GM12892 (cell line): ENCODE measurements at places on chromosomes 4 and X.

DNA sequence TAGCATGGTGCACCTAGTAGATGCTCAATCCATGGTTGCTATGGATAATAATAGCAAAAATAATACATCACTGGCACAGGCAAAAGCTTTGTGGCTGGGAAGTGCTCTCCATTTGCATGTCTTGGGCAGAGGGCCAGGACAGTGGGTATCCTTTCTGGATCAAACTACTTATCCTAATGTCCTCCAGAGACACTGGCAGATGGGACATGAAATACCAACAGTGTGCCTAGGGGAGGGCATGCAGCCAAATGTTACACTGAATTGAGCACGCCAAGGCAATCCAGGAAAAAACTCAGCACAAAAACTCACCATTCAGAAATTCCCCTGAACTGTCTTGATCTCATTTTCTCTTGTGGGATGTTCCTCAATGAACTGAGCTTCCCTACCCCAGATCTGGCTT, 98.6 kb upstream of the SCML1 start:
- DNase-seq, result no peak

DNA sequence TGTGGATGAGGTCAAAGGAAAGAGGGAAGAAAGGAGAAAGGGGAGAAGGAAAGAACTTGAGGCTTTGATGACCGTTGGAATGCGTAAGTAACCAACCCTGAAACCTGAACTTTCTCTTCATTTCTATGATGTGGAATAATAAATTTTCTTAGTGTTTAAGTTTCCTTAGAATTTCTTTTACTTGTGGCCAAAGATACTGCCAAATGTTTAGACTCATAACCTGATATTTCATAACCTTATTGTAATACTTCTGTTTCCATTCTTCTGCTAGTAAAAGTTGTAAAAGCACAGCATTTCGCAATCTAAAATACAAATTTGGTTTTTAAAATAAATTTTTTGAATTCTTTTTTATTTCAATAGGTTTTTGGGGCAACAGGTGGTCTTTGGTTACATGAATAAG, 258.5 kb upstream of the GIMD1 start:
- DNase-seq, result no peak

DNA sequence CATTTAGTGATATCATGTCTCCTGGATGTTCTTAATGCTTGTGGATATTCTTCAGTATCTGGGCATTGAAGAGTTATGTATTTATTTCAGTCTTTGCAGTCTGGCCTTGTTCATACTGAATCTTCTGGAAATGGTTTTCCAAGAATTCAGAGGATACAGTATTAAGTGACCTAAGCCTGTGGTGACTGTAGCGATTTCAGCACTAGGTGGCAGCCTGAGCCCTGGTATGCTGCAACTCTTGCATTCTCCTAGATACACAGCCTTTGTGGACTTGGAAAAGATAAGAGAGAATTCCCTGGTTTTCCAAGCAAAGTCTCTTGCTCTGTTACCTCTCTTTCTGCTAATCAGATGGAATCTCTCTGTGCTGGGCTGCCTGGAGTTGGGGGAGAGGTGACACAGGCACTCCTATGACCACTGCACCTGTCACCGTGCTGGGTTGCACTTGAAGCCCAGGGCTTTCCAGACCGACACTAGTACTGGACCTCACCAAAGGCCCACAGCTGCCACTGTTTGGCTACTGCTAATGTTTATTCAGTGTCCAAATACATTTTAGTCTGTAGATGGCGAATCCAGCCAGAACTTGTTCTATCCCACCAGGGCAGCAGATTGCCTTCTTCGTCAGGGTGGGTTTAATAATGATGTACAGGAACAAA, 19.3 kb upstream of the SPIN2A start:
- no peak for DNase-seq

GRCh38 chr4:2084316-2084715, 25.2 kb downstream of the NAT8L start:
- DNase-seq, result no peak

DNA sequence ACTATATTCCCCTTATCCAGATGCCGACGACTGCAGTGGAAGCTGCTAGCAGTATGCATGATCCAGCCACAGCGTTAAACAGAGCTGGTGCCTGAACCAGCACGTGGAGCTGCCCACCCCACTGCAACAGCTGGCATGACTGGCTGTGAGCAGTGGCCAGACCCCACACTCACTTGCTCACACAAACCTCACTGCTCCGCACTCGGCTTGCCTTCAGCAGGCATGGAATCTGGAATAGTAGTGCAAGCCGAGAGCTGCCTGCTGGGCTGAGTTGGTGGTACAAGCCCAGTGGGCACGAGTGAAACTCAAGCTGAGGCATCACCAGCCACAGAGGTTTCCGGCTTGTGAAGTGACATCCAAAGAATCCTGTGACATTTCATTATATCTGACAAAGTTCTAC, 1197.6 kb downstream of the FAM133A start:
- DNase-seq, result no peak
